ENCODE measurements at places on chromosomes 5 and 9.

GRCh38 chr5:53045263-53045662 is 56.1 kb downstream of the ITGA2 start:
- DNase-seq, result no peak

DNA sequence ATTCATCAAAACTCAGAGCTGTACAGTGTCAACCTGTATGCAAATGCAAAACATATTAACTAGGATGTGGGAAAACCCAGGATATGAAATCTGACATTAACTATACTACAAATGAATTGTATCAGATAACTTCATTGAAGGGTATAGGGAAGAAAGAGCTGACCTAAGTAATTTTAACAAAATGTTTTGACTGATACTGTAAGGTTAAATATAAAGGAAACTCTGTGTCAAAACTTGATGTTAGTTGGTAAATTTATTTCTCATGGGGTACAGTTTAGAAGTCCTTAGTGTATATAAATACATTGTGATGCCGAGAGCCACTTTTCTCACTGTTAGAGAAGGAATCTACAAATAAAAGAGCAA is 78.1 kb upstream of the VCAN start:
- DNase-seq, result no peak

GRCh38 chr9:106878934-106879333 is 16.0 kb downstream of the ZNF462 start:
- peak; percentile 19 for DNase-seq

GRCh38 chr5:31604644-31605043 is 34.3 kb upstream of the PDZD2 start:
- DNase-seq, result no peak

DNA sequence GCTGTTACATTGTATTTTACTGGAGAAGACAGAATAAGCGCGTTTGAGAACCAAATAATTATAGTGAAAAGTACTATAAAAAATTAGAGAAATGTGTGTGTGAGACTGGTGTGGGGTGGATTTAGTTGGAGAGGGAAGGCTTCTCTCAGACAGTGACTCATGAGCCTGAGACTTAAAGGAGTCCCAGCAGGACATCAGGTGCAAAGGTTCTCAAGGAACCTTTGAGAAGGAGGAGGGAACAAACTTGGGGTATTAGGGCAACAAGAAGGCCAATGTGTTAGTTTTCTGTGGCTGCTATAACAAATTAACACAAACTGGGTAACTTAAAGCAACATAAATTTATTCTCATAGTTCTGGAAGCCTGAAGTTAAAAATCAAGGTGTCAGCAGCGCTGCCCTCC is 4.9 kb downstream of the DDX4 start:
- DNase-seq, result no peak

- DNase-seq, result no peak
Observed at GRCh38 chr9:91945277-91946085, 4.5 kb downstream of the ROR2 start.

GRCh38 chr5:94778732-94779131 is 160.3 kb downstream of the SLF1 start:
- no peak for DNase-seq

- no peak for DNase-seq
Observed at GRCh38 chr5:1909346-1909985, 26.7 kb upstream of the IRX4 start.

DNA sequence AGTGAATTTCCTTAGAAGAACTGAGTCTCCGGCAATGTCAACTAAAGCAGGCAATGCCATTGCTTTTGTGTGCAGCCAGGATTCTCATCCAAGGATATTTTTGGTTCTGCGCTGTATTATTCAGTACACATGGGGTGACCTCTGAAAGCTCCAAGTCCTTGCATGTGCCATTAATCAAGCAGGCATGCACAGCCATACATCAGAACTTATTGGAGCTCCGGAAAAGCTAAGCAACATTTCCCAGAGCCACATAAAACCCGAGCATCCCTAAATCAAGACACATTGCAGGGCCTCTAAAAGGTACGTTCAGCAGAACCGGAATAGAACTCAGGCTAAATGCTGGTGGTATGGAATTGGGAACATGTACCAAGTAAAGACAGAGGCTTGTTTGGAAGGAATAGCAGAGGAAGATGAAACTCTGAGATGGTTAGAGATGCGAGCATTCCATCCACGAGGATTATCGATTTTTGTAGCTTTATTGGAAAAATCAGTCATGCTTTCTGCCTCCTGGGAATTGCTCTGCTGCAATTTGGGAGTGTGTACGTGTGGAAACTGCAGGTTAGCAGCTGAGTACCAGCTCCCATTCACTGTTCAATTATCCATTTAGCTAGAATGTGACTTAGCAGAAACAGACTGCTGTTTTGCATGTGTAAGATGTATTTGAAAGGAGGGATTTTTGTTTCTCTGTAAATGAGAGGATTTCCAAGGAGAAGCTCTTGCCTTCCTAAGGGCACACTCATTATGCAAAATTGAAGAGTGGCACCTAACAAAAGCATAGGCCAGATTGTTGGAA is 143.7 kb upstream of the WWC1 start:
- no peak for DNase-seq

DNA sequence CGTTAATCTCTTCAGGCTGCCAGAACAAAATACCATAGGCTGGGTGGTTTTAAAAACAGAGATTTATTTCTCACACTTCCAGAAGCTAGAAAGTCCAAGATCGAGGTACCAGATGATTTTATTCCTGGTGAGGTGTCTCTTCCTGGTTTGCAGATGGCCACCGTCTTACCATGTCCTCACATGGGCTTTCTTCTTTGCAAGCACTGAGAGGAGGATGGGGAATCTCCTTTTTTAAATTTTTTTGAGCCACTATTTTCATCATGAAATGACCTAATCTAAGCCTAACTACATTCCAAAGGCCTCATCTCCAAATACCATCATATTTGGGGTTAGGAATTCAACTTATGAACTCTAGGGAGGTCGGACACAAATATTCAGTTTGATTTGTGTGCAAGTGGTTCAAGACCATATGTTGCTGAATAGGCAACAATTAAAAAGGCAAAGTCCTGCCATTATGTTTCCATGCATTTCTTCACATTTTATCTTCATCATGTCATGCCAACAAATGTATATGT is 371.2 kb downstream of the CDH18 start:
- no peak for DNase-seq

GRCh38 chr5:111143910-111144309 is 51.8 kb downstream of the WDR36 start:
- no peak for DNase-seq

GRCh38 chr5:33297760-33298216 is 143.0 kb upstream of the TARS1 start:
- no peak for DNase-seq

DNA sequence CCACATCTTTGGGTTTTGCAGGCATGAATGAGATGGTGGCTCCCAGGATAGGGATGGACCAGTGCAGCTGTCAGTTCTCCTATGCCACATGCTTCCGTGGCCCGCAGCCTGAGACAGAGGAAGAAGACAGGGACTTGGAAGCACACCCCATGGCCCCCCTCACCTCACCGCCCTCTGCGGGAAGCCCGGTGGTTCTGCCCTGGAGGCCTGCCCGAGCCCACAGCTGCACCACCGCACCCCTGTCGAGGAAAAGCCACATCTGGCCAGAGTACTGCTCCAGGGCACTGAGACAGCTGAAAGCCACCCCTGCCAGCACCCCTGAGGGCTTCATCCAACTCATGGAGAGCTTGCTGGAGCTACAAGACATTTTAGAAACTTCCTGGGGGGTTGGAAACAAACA is 7.6 kb upstream of the TRMT10B start:
- DNase-seq, result no peak

GRCh38 chr5:168334695-168335094 is 43.2 kb downstream of the WWC1 start:
- DNase-seq, result no peak

DNA sequence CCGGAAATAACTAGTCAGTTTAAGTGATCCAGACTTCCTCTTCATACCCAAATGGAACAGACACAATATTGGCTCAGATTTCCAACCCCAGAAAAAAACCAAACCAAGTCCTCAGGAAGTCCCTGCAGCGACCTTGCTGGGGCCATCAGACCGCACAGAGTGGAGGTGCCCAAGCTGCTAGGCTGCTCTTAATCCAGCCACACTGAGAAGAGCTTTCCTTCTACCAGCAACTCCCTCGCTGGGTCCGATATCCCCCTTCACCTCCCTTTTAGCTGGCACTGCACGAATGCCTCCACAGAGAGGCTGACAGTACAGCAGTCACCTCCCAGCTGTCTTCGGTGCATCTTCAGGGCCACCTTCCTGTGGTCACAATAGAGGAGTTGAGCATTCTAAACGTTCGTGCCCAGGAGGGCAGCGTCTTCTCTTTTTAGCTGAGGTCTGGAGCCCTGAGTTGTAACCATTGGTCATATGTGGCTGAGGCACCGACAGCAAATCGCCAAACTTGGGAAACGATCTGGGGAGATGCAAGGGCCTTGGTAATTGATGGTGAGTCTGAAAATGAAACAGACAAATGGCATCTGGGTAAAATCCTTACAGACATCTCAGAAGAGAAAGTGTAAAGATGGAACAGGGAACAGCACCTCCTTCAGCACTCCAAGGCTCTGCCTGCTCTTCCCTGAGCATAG is 5.7 kb downstream of the NAIF1 start:
- DNase-seq, result no peak

DNA sequence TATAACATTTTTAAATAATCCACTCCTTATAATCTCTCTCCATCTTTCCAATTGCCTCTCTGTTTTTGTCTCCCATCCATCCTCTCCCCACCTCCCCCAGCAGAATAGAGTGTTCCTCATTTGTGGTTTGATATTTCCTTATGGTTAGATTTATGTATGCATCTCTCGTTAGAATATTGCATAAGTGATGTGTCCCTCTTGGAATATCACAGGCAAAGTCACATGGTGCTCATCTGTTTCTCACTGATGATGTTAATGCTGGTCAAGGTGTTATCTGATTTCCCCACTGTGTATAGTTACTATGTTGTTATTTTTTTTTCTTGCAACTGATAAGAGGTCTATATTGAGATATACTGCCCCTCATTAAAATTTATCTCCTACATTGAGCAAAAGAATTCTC is 3.1 kb upstream of the LRRC70 start:
- DNase-seq, result no peak

GRCh38 chr5:85500869-85501268 is 1116.2 kb upstream of the EDIL3 start:
- DNase-seq, result no peak

DNA sequence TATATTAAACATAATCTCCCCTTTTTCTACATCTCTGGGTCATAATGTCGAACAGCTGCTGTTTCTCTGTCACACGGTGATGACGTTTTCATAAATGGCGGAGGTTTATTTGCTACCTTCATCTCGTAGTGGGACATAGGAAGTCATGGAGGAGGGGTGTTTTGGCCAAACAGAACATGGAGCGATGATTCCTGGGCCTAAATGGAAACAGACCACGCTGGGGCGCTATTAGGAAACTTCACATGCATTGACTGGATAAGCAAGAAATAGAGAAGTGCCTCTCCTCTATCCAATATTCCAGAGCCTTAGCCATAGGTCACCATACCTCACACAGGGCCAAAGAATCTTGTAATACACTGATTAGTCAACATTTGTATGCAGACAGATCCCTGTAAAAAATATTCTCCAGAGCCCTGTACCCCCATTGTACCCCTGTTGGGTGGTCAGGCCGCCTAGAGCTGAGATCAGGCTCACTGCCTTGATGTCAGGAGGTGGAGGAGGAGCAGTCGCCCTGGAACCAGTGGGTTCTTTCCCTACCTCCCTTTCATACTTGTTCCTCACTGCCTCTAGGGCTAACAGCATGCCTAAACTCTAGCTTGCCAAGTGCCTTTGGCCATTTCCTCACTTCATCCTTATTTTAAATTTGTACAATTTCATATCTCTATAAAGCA is 77.8 kb upstream of the SPIN1 start:
- DNase-seq, result no peak

- no peak for DNase-seq
Observed at GRCh38 chr5:139659695-139660101, 11.5 kb downstream of the CXXC5 start.

GRCh38 chr9:134566196-134566847 is 75.3 kb upstream of the COL5A1 start:
- no peak for DNase-seq

All from NCI-H1436 treated with DMSO at 0.1 percent for 48 hours (cell line).